ENCODE measurements at places on chromosomes 6 and 20.

DNA sequence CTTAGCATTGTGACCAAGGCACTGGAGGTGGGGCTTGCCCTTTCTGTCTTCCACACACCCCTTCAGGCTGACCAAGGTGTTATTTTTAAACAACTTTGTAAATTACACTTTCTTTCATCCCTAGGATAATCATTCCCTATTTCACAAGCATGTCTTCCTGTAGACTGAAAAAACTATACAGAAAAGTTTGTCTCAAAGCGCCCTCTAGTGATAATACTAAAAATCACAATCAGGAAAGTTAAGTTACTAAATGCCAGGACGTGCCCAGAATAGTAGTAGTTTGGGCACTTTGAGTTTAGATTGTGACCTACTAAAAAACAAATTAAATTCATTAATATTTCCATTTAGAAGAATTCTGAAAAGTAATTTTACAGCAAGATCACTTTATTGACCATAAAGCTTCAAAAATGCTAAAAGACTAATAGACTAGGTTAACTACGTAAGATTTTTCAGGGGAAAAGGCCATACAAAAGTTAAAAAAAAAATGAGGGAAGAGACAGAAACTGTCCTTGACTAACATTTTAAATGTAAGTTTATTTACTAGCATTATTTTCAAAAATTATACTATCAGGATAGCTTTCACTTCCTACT lies 123.3 kb upstream of the DUSP22 start:
- peak; percentile 63 for DNase-seq

DNA sequence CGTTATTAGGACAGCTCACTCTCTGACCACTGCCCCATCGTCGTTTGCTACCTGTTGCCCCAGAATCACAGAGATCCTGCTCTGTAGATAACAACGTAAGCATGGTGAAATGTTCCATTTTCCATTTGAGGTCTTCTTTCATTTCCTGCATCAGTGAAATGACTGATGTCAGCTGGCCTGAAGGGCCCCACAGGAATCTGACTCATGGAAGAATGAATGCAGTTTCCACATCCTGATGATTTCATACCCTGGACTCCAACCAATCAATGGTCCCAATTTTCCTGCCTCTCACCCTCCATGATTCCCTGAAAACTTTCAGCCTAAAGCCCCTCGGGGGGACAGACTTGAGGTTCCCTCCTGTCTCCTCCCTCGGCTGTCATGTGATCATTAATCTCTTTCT lies 394.4 kb upstream of the CDH4 start:
- no peak for DNase-seq

GRCh38 chr6:104522533-104522932 lies 337.2 kb downstream of the HACE1 start:
- DNase-seq = no peak

- DNase-seq = no peak
Measured at GRCh38 chr6:131003488-131004386, 59.3 kb downstream of the EPB41L2 start.

DNA sequence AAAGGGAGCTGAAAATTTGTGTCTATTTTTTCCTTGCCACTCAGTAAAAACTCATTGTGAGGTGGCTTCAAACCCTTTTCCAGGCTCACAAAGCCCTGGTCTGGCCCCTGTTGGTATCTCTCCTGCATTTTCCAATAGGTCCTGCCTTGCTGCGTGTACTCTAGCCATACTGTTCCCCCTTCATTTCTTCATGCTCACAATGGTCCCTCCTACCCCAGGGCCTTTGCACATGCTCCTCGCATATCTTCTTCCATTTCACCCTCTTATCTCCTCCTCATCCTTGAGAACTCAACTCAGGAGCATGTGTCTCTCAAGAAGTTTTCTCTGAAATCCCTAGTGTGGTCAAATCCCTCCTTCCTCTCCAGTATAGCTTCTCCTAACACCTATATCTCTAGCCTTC lies 186.6 kb downstream of the MBOAT1 start:
- DNase-seq = no peak

DNA sequence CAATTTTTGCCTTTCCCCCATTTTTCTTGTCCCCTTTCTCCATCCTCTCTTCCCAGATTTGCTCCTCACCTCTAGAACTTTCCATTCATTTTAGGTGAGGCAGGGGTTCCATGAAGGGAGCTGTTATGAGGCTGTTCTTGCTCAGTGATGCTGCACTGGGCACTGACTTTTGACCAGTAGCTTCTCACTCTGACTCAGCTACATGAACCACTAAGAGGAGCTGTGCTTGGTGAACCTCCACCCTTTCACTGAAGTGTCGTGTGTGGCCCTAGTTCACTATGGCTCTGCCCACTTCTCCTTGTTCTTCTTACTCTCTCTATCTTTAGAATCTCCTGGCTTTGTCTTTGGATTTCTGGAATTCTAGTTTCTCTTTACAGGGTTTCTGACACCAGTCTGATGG lies 307.1 kb upstream of the RNF24 start:
- no peak for DNase-seq

DNA sequence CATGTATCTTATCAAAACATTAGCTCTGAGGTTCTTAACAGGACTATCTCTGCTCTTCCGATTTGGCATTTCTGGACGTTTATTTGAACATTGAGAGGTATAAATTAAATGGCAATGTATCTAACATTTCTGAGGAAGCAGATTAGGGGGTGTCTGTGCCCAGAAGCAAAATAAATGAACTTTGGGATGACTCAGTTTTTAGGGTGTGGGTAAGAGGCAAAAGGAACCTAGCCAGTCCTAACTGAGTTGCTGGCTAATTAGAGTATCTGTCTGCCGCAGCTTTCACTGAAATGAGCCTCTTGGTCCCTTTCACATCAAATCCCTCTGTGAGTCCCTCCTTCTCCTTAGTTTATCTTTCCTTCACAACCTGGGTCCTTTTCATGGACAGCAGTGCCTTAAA lies 1.1 kb downstream of the RNF144B start:
- DNase-seq = no peak

GRCh38 chr6:148218542-148219258 lies 123.9 kb upstream of the SASH1 start:
- no peak for DNase-seq

GRCh38 chr6:6474170-6474920 lies 114.2 kb upstream of the LY86 start:
- no peak for DNase-seq

DNA sequence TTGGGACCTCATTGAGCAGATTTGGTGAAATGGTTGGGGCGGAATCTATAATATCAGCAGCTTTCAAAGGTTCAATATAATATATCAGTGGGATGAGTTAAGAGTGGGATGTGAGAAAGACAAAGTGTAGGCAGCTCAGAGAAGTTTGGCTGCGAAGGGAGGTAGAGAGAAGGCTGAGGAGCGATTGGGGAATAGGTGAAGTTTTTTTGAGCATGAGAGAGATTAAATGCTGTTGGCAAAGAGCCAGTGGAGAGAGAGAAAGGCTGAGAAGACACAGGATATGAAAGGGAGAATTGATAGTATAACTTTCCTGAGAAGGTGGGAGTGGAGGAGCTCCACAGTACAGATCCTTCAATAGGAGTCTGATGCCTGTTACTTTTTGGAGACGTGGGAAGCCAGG lies 12.1 kb upstream of the SERINC3 start:
- DNase-seq = no peak

DNA sequence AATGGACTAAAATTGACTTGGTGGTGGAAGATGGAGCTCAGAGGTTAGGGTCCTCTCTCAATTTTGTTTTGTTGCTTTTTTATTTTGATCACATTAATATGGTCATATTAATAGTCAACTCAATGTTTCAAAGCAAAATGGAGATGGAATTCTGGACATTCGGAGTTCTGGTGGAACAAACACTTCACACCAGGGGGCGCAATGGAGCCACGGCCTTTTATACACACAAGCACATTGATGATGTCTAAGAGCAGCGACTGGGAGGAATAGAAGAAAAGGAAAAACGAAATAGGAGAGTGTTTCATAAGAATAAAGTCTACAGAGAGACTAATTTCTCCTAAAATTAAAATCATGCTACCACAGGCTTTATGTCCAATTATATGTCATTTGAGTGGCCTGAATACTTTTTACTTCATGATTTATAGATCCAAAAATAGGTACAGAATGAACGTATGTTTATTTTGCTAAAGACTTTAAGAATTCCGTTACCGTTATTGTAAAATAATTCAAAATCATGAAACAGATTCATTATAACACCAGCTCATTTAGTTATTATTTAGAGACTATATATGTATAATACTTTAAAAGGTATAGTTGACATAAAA lies 197.6 kb upstream of the SASH1 start:
- DNase-seq = peak; percentile 27

GRCh38 chr6:21594416-21595281 lies 1.1 kb downstream of the SOX4 start:
- DNase-seq = peak; percentile 52

DNA sequence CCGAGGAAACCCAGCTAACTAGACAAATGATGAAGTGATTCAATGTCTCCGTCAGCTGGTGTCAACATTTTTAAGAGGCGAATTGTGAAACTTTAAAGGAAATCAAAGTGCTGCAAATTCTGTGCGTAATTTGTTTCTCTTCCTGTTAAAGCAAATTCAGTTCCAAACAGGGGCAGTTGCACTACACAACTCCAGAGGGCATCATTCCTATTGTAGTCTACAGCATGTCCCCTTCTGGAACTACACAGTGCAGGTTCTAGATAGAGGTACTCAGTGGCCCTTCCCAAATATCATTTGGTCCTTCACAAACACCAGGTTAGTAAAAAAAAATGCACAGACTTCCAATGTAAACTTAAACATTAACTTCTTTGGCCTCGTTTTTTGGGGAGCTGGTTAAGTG lies 38.3 kb upstream of the SMLR1 start:
- no peak for DNase-seq

- no peak for DNase-seq
Measured at GRCh38 chr6:163583558-163583957, 169.0 kb downstream of the QKI start.

DNA sequence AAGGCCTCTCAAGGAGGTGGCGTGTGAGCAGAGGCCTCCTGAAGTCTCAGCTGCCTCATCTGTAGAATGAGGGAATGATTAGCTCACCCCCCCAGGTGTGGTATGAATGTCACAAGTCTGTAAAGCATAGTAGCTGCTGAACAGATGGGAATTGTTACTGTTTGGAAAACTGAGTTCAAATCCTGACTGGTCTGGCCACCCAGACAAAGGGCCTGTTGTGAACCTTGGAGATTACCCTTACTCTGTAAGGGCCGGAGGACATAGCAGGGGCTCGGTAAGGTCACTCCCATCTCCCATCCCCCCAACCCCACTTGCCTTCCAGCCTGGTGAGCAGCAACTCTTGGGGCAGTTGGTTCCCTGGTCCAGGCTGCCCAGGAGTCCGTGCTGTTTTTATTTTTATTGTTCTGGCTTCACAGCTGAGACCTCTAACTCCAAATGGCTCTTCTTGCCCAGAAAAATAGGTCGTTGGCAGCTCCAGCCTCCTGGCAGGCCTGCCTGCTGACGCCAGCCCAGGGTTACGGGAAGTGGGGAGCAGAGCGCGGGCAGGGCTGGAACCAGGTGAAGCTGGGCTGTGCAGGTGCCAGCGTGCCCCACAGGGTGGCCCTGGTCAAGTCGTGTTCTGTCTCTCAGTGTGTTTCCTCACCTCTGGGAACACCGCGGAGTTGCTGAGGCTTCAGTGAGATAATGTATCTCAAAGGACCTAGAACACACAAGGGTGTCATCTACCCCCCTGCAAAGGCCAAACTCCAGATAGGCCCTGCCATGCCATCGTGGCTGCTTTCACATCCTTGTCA lies 4.5 kb upstream of the SIRPA start:
- DNase-seq = no peak

DNA sequence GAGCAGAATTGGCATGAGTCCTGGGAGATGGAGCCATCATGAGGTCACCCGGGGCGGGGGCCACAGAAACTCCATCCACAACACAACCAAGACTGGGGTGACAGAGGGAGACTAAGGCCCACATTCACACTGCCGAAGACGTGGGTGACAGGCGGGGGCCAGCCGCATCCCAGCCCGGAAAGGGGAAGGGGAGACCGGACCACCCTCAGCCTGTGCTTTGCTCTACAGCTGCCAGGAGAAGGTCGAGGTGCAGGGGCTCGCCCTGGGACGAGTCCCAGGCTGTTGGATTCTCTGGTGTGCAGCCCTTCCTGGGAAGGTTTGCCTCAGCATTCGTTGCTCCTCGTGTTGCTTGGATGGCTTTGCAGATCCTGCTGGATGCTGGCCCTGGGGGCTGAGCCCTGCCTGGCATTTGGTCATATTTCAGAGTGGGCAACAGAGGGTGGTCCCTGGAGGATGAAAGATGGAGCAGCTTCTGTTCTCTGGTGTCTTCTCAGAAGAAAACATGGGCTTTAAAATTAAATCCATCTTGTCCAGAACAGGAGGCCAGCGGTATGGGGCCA lies 328.9 kb downstream of the TAF4 start:
- DNase-seq = no peak

GRCh38 chr20:5222919-5223634 lies 93.7 kb downstream of the PROKR2 start:
- no peak for DNase-seq

DNA sequence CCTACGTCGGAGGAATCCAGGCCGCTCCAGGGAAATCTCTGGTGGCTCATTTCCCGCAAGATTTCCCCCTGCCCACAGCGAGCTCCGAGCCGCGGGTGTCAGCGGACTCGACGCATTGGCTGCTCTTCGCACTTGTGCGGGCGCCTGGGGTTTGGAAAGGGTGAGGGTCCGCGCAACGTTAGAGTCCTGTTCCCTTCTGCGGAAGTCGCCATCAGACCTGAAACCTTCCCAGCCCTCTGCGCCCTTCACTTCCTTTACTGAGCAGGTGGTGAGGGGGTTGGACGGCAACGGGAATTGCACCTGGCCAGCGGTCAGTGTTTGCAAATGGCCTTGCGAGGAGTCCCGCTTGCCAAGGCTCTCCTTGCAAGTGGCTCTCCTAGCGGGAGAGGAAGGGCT lies 8.4 kb downstream of the PAX1 start:
- no peak for DNase-seq

GRCh38 chr6:72955666-72956065 lies 269.6 kb downstream of the KHDC1L start:
- DNase-seq = no peak

- no peak for DNase-seq
Measured at GRCh38 chr6:36677753-36678487, 594 bp upstream of the CDKN1A start.

DNA sequence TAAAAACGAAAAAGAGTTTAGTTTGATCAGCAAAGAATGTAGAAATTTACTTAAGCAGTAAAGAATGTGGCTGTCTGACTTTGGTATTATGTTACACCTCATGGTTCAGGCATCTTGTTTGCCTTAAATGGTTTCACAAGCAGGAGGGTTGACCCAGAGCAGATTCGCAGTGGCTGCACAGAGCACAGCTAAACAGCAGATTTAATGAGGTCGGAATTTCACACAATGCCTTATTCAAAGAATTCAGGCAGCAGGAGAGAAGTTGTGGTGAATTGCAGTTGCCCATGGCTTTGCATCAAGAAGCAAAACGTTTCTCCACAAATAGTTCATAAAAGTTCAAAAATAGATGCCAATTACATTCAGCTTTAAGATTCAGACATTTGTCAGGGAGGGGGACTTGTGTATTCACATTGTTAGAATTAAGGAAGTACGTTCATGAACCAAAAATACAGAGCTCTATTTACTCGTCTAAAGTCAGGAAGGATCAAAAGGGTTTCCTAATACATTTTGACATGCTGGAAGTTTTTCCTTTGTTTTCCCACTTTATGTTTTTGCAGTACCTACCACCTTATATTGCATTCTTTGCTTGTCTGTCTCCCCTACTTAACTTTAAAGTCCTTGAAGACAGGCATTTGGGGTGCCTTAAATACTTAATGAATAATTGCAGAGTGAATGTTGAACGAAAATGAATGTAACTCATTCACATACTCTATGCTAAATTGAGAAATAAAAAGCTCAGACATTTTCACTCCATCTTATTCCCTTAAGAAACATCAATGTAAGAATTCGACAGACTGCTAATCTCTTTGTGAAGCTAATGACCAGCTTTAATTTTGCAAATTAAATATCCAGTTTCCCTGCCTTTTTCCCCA lies 1163.6 kb upstream of the CITED2 start:
- peak; percentile 57 for DNase-seq

All from SW 1271 (cell line).